Kidney glomerular epithelial cell (primary cell): ENCODE measurements at places on chromosomes 7 and 10.

DNA sequence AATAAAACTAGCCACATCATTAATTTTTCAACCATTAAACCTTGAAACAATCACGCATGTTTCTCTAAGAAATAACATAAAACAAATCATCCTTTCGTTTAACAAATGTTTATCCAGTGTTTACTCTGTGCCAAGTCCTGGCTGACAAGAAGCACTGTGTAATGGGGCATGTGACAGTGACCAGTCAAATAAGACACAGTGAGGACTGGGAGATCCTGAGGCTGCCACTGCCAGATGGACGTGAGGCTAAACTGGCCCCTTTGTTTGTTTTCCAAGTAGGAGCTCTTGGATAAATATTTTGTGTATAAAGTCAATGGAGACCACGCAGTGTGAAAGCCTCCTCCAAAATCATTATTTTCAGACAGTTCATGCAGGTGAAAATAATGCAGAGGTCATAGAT lies 626.2 kb downstream of the SUGCT start:
- no peak for DNase-seq

GRCh38 chr7:21051865-21052264 lies 265.2 kb upstream of the SP8 start:
- DNase-seq = no peak

DNA sequence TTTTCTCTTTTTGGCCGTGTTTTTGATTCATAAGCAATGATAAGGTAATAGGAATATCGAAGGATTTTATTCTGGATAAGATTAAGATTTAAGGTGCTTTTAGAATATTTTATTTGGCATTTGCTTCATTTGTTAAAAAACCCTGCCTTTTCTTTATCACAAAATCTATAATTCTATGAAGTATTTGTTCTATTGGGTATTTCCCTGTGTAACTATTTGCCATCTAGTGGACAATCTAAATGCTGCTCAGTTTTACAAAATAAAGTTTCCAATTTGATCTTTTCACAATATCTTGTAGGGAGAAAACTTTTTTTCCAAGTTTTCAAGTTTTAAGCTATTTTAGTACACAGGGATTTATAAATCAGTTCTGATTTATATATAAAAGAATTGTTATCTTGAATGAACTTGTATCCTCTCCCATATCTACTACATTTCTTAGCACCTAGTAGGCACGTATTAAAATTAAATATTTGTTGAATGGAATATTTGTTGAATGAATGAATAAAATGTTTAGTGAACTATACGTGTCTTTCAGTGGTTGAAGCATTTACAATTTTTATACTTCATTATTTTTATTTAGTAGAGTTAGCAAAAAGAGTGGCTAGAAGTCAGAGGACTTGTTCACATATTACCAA lies 26.5 kb downstream of the ANKRD7 start:
- DNase-seq = no peak

DNA sequence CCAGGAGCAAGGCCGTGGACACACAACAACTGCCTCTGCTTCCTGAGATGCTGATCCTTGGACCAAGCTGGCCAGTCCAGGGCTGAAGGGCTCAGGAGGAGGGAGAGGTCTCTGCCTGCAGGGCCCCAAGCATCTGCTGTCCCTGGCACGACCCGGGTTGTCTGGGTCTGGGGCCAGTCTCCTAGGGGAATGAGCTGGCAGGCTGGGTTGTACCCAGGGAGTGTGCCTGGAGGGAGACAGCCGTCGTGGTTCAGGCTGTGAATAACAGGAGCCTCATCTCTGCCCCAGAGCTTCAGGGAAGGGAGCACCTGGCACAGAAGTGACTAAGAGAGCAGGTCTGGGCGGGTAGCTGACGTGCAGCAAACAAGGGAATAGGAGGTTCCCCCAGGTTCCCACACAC lies 17.9 kb upstream of the SERPINE1 start:
- DNase-seq = peak; percentile 49

GRCh38 chr7:36562121-36562520 lies 162.2 kb downstream of the AOAH start:
- no peak for DNase-seq

DNA sequence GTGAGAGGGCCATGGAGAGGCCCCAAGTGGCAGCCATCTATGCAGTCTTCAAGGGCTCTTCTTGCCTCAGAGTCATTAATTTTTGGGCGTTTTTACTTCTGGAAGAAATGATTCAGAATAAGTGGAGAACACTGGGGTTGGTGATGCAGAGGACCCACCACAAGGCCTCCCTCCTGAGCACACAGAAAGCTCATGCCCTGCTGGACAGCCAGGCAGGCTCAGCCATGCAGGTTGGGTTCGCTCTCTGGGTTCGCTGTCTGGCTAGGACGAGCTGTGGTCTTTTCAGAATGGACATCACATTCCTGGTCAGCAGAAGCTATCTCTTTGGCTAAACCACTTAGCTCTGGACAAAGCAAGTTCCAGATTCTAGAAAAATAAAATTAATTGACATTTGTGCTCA lies 480.8 kb downstream of the RPS24 start:
- no peak for DNase-seq

DNA sequence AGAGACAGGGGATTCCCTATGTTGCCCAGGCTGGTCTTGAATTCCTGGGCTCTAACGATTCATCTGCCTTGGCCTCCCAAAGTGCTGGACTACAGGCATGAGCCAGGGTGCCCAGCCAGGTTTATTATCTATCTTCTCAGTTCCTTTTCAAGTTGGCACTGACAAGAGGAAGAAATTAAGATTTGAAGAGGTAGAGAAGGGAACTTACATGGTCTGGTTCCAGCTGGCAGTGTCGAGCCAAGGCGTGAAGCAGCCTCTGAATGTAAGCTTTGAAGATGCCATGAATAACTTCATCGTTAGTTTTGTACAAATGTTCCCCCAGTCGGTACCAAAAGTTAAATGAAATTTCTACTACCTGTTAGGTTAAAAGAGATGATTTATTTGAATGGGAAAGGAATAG lies 57.7 kb downstream of the TNPO3 start:
- no peak for DNase-seq
